ENCODE measurements at places on chromosomes 4 and X.

- no peak for DNase-seq
Measured at GRCh38 chr4:153126137-153126536, 78.1 kb upstream of the TRIM2 start.

DNA sequence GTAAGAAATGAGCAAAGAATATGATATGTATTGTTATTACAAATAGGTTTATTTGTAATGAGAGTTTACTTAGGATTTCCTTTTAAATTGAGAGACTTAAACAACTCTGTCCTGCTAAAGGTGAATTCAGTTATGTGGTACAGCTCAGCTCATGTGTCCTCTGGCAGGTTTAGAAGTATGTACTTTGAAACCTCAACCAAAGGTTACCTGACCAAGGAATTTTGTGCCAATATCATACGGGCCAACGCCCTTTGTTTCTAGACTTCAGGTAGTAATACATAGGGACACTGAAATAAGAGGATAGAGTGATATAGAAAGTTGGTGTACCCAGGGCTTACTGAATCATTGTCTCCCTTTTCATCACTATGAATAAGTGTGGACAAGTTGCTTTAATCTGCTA is 25.7 kb downstream of the SLAIN2 start:
- no peak for DNase-seq

DNA sequence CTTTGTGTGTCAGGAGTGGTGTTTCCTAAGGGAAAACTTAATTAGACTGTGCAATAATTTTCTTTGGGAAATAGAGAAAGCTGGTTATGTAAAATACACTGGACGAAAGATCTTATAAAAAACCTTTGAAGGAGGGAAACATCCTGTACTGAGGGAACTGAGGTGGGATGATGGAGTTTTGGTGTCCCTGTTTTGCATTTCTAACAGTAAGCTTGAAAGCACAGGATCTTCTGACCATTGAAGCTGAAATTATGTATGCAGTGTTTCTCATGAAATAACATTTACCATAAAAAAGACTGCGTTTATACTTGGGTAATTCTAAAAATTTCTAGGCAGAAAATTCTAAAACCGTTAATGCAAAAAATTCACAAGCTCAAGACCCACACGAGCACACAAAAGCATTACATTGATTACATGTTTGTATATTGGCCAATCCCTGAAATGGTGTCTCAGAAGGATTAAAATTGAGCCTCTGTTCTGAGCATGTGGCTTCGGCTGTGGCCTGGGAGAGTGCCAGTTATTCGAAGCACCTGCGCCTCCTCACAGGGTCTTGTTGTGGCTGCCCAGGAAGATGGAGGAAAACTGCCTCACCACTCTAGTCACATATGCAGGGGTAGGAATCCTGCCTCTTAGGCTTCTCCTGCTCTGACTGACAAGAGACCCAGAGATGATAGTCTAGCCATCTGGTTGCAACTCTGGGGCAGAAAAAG is 49.5 kb downstream of the JADE3 start:
- no peak for DNase-seq

DNA sequence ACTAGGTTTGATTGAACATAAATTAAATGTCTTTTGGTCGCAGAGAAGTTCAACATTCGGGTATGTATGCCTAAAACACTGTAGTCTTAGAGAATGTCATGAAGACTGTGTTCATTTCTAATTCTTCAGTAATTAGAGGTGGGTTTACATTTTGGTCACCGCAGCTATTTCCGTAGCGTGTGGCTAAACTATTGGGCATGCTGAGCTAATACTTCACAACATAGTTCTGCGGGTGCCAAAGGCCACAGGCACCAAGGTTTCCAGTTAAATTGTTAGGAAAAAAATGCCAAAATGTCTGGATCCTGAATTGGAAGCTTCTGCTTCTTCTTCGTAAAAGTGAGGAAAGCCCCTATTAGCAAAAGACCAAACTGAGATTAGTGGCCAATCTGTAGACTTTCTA is 25.1 kb downstream of the SMIM31 start:
- DNase-seq: no peak

GRCh38 chr4:123288309-123289025 is 108.1 kb upstream of the SPRY1 start:
- DNase-seq: no peak

DNA sequence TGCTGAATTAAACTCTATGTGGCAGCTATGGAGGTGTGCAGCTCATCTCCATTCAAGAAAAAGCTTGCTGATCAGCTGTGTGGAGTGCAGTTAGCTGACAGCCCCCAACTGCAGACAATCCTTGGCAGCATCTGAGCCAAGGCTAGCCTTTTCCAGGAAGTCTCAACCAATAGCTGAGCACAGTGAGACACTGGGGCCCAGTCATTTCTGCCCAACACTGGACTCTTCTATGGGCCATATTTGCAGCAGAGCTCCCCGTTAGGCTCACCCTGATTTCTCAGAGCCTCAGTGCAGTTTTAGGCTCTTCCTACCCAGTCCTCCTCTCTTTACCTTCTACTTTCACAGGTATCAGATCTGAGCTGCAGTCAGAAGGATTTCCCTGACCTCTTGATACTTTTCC is 12.9 kb downstream of the DDX53 start:
- no peak for DNase-seq

- no peak for DNase-seq
Measured at GRCh38 chr4:10223782-10224181, 107.2 kb upstream of the WDR1 start.

- no peak for DNase-seq
Measured at GRCh38 chr4:43066415-43066814, 173.9 kb downstream of the GRXCR1 start.

- DNase-seq: no peak
Measured at GRCh38 chr4:23945451-23946017, 55.7 kb upstream of the PPARGC1A start.

- no peak for DNase-seq
Measured at GRCh38 chr4:38073596-38074234, 113.5 kb downstream of the PTTG2 start.

DNA sequence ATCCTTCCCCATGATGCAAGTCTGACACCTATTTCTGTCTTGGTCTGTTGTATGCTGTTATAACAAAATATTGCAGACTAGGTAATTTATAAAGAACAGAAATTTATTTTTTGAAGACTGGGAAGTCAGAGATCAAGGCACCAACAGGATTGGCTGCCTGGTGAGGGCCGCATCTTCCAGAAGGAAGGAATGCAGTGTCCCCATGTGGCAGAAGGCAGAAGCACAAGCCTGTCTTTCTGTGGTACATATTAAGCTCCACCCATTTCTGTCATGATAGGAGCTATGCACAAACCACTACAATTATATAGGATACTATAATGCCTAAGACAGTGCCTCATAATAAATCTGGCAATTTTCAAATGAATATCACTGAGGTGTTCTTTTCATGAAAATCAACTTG is 502.3 kb upstream of the DIAPH2 start:
- no peak for DNase-seq

- no peak for DNase-seq
Measured at GRCh38 chrX:24990535-24990934, 25.2 kb downstream of the ARX start.

GRCh38 chrX:44506678-44507077 is 36.0 kb downstream of the FUNDC1 start:
- no peak for DNase-seq

- DNase-seq: no peak
Measured at GRCh38 chr4:120555058-120555457, 367.5 kb downstream of the PRDM5 start.

- DNase-seq: no peak
Measured at GRCh38 chrX:39204353-39204752, 403.1 kb downstream of the MID1IP1 start.

GRCh38 chr4:56757261-56757746 is 64.2 kb downstream of the SPINK2 start:
- DNase-seq: no peak

GRCh38 chrX:68833448-68833805 is 4.6 kb downstream of the EFNB1 start:
- DNase-seq: no peak

DNA sequence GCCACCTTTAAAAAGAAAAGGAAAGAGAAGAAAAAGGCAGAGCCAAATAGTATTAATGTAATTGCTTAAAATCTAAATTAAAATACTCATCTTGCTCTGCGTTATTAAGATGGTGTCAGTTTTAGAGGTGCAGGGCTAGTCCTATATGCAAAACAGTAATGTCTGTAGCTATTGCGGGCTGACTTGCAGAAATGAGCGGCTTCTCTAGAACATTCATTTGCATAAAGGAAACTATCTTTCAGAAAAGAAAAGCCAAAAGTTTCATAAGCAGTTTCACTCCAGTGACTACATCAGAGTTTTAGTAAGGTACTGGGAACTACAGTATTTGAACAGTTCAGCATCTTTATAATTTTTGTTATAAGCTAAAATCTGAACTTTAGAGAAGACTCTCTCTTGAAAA is 6.0 kb downstream of the SMAD1 start:
- DNase-seq: no peak

DNA sequence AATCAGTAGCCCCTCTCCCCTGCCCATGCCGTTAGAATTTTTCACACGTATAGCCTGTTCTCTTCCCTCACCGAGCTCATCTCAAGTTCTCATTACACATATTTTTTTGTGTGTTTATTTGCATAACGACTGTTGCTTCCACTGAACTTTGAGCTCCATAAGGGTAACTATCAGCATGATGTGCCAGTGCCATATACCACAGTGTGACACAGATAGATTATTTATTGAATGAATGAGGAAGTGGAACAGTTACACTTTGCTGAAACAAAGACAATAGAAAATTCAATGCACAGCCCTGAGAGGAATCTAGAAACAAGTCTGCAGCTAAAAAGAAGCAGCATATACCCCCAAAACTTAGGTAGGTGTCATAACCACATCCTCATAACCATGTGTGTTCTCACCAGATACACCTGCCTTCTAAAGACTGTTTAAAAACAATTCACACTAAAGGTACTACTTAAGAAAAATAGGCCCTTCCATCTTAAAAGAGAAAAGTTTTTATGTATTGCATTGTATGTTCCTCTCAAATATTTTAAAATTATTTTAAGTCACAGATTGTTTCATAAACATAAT is 389.9 kb downstream of the PACRGL start:
- no peak for DNase-seq

GRCh38 chr4:95224402-95224801 is 324.4 kb downstream of the UNC5C start:
- no peak for DNase-seq

- no peak for DNase-seq
Measured at GRCh38 chrX:65608026-65608425, 59.4 kb upstream of the MSN start.

- no peak for DNase-seq
Measured at GRCh38 chr4:125826801-125827695, 512.3 kb downstream of the FAT4 start.

- no peak for DNase-seq
Measured at GRCh38 chr4:1192493-1193205, 20.3 kb upstream of the SPON2 start.

DNA sequence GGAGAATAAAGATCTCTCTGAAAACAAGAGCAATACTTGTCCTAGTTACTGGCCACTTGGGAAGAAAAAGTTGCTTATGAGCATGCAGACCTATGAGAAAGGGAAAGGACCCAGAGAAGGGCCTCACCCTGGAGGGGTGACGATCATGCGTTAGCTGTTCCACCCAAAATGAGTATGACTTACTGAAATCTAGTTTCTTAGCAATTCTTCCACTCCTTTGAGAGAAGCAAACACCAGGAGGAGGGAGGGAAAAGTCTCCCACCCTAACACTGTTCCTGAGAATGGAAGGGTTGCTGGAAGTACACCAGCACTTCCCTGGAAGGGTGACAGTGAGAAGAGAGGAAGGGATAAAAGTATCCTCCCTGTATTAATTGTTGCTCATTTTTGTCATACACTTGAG is 107.9 kb downstream of the ADGRL3 start:
- no peak for DNase-seq

- DNase-seq: no peak
Measured at GRCh38 chrX:44876086-44876485, 3.1 kb downstream of the KDM6A start.

DNA sequence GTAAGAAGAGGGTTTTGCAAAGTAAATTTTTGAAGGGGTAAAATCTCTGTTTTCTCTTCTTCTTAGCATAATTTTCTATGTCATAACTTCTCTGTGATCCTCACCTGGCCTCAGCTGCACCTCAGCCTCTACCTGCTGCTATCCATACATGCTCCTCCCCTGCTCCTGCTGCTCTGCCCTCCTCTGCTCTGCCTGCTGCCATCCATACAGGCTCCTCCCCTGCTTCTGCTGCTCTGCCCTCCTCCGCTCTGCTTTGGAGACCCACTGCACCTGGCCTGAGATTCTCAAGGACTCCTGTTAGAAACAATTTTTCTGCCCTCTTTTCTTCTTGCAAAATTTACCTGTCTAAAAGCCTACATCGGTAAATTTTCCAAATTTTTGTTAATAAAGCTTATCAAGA is 388.6 kb upstream of the PITX2 start:
- DNase-seq: no peak

- DNase-seq: no peak
Measured at GRCh38 chr4:70838204-70838603, 1.5 kb downstream of the GRSF1 start.

DNA sequence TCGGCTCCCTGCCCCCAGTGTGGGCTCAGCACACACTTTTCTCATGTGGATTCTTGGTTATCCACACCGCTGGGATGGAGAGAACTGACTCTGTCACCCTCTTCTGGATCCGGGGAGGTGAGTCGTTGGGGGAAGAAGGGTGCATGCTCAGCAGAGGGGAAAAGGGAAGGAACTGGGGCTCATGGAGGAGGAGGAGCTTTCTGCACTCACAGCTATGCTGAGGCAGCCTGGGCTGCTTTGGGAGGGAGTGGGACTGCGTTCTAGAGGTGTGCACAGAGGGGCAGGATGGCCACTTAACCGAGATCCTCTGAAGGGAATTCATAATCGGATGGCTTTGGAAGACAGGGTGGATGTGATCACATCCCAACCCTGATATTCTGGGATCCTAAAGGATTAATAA is 51.6 kb downstream of the RTL5 start:
- no peak for DNase-seq

GRCh38 chr4:146381263-146381872 is 140.4 kb downstream of the SLC10A7 start:
- DNase-seq: no peak

- DNase-seq: no peak
Measured at GRCh38 chrX:148856505-148856904, 356.1 kb downstream of the AFF2 start.

DNA sequence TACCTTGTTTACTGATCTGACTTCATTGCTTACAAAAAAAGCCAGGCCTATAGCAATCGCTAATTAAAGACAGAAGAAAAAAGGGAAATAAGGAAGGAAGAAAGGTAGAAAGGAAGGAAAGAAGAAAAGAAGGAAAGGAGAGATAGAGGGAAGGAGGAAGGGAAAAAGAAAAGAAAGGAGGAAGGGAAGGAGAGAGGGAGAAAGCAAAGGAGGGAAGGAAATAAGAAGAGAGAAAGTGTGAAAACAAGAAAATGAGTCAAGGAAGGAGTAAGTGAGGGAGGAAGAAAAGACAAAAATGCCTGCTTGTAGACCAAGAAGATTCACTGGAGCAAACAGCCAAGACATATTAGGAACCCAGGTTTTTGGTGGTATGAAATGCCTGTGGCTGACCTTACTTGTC is 57.0 kb upstream of the MAGEB16 start:
- DNase-seq: no peak

- no peak for DNase-seq
Measured at GRCh38 chrX:68930542-68931317, 101.9 kb downstream of the EFNB1 start.

- DNase-seq: no peak
Measured at GRCh38 chr4:116752027-116752426, 333.3 kb downstream of the TRAM1L1 start.

Data from central memory CD4-positive, alpha-beta T cell (primary cell).